ENCODE measurements at places on chromosomes 13 and 19.

DNA sequence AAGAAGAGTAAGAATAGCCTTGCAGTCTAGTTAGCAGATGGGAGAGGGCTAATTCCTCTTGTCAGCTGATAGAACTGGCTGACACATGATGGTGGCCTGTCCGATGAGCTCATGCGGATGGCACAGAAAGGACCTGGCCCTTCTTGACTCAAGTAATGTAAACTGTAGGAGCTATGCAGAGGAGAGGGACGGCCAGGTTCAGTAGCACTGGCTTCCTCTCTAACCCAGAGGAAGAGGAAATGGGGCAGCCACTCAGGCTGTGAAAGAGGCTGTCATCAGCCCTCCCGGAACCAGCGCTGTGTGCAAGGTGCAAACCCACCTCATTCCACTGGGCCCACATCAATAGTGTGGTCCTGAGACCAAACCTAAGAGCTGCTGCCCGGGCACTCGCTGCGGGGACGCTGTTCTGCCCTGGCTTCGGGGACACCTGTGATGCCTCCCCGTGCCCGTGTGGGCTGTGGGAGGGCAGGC is 30.8 kb upstream of the USE1 start:
- peak; percentile 37 for DNase-seq

GRCh38 chr13:106449096-106449495 is 86.4 kb downstream of the EFNB2 start:
- no peak for DNase-seq

- no peak for DNase-seq
These were observed 6.8 kb upstream of the ZNF765 start for GRCh38 chr19:53388168-53388567.

DNA sequence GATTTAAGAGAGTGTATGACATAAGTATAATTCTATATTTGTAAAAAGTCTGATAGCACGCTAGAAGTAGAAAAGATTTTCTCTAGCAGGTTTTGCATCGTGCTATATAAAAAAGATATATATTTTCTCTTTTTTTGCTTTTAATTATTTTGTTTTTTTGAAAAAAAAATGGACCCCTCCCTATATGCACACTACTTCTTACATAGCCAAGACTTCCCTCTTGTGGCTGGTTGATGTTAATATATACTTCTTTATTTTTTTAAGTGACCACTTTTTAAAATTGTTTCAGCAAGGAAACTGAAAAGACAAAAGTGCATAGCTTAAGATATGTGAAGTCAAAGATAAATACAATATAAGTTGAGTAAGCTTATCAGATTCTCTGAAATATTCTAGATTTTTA is 1202.8 kb downstream of the DIAPH3 start:
- DNase-seq, result no peak

- DNase-seq, result no peak
These were observed 231.2 kb downstream of the FGF9 start for GRCh38 chr13:21901811-21902708.
